ENCODE measurements at places on chromosomes 2 and 18. TPM values are rescaled to one million over a fixed set of nuclear protein-coding genes. Genes with fewer than 3 reads are reported as not detected.

ARMC9 gene
- total RNA-seq: 23.4 TPM

CBLN2 gene
- total RNA-seq: not detected

SERPINB8 gene
- 24.1 TPM for total RNA-seq

DNA sequence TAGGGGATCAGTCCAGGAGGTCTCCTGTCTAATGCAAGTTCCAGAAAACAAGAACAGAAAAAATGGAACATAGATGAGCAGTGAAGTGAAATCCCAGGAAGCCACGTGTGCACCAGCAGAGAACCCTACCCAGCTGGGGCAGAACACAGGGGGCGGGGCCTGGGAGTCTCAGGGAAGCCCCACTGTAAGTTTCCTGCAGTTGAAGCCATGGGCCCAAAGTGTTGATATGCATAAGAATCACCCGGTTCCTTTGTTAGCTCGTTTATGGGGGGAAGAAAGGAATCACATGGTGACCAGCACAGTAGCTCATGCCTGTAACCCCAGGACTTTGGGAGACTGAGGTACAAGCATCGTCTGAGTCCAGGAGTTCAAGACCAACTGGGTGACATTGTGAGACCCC is 131.3 kb downstream of the INO80D start:
- no peak for DNase-seq

- no peak for DNase-seq
Measured at GRCh38 chr2:55891671-55892094, 31.9 kb downstream of the EFEMP1 start.

- DNase-seq: no peak
Measured at GRCh38 chr2:3680548-3681345, 22.6 kb upstream of the DCDC2C start.

DNA sequence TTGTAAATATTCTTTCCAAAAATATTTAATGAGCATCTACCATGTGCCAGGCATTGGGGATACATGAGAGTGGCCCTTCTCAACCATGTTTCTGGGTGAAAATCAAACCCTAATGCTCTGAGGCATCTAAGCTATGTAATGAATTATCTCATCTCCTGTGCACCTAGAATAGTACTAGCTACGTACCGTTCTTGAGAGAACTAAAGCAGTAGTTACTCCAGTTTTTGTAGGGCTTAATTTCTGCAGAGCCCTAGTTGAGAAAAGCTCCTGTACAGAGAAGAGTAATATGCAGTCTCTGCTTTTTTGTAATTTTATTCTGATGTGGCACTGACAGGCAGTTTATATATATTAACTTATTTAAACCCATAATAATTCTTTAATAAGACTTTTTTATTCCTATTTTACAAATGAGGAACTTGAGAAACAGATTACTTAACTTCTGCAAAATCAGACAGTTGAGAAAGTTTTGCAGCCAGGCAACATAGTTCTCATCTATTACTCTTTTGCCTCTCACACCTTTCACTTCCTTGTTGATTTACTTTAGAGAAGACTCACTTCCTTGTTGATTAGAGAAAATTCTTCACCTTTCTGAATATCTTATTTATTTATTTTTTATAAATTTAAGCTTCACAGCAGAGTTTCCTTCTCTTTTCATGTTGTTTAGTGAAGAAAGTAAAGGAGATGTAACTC is 3.1 kb downstream of the SPOPL start:
- no peak for DNase-seq

DNA sequence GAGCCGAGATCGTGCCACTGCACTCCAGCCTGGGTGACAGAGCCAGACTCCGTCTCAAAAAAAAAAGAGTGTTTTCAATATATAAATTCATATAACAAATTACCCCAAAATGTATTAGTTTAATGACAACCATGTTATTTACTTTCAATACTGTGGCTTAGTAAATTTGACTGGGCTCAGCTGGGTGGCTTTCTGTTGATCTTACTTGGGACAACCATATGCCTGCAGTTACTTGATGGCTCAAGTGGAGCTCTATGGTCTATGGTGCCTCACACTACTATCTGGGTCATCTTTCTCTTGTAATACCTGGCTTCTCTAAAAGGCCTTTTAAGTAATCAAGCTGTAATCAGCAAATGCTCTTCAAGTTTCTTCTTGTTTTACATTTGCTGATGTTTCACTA is 341.5 kb upstream of the SPHKAP start:
- DNase-seq: no peak

GRCh38 chr2:85890522-85891176 is 1.9 kb upstream of the ST3GAL5 start:
- no peak for DNase-seq
